ENCODE measurements at places on chromosomes 3 and 15.

DNA sequence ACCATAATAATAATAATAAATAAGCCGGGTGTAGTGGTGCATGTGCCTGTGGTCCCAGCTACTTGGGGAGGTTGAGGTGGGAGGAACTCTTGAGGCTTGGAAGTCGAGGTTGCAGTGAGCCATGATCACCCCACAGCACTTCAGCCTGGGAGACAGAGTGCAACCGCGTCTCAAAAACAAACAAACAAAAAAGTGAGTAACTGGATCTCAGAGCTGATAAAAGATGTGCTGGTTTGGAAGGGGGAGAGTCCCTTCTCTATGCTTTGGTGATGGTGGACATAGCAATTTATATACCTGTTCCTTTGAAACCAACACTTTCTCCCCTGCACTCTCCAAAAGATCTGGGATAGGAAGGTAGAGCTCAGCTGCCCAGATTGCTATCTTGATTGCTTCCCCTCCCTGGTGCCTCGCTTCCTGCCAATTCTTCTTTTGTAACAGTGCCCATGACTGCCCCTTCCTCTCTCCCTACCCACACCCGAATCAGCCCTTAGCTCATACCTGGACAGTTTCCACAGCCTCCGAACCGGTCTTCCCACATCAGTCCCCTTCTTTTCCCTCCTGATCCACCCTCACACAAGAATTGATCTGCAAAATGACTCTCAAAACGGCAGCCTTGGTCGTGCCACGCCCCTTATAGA, 55.1 kb upstream of the UBE2E1 start:
- no peak for DNase-seq

- no peak for DNase-seq
Measured at GRCh38 chr3:28777806-28778475, 429.3 kb upstream of the AZI2 start.

DNA sequence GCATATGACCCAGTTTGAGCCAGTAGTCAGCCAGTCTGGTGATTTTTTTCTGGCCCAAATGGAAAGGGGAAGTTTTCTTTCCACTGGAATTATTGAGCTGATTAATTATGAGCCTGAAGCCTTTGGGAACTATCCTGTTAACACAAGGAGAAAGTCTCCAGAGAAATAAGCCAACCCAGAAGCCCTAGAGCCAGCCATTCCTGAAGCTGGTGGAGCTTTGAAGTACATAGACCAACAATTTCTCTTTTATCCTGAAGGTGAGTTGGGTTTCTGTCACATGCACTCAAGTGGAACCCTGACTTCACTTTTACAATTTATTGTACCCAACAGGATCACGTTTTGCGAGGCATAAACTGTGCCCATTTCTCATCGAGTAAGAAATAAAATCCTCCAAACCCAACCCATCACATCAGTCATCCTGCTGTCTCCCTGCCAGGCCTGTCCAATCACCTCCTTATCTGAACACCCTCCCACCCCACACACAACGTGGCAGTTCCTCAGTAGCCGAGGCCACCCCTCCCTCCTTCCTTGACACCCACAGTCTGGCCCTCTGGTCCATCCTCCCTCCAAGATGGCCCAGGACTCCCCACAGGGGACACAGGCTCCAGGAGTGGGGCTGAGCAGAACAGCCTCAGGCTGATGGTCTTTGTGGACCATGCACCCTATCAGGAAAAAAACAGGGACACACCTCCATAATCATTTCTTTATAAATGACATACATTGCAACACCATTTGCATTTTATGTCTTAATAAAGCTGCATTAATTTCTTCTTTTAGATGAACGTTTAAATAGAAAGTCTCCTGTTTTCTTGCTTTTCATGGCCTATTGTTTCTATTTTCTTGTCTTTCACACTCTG, 55.7 kb upstream of the GATA2 start:
- no peak for DNase-seq

GRCh38 chr3:140509534-140509933, 168.3 kb upstream of the TRIM42 start:
- no peak for DNase-seq

DNA sequence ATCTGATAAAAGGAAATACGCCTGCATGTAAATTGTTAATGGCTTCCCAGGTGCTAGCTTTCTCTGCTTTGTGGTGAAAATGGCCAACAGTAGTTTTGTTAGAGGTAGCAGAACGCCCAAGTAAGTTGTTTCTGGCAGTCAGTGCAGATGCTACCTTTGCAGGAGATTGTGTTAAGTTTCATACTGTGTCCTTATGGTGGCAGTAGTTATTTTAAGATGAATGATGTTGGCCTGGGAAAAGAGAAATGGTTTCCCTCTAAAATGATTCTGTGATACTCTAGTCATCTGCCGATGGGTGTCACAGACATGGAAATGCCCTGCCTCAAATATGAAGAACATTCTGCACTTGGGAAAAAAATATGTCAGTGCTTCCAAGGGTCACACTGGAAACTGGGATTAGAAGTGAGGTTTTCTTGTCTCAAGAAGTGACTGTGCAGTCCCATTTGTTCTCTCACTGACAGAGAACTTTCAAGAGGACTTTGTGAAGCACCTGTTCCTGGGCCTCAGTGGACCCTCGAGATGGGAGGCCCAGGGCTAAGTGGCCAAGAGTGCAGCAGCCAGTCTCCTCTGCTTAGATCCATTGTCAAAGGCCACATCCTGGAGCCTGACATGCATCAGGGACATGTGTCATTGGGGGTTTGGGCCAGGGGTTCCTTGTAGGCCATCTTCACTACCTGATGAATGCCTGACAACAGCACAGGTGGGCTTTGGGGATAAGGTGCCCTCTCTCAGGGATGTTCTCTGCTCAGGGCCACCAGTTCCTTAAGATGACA, 393.3 kb downstream of the CACNA2D3 start:
- no peak for DNase-seq

DNA sequence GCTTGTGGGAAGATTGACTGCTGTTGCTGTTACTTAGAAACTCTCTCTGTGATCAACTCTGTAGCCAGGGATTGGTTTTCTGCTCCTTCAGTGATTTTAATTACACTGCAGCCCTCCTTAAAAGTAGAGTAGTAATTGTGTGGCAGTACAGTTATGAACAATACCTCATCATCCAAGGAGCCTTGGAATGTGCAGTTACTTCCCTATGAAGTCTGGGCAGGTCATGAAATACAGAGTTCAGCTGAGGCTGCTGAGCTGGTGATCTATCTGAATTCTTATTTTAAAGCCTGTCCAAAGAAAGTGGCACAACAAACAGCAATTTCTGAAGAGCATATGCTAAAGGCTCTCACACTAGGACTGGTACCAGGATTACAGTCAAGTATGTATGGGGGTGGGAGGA, 37.4 kb upstream of the MRPL3 start:
- DNase-seq: no peak

GRCh38 chr3:195013411-195014361, 257.3 kb downstream of the XXYLT1 start:
- no peak for DNase-seq

- DNase-seq: no peak
Measured at GRCh38 chr3:71456156-71456555, 127.4 kb downstream of the FOXP1 start.

- DNase-seq: no peak
Measured at GRCh38 chr15:83210619-83211018, 3.0 kb upstream of the HDGFL3 start.

DNA sequence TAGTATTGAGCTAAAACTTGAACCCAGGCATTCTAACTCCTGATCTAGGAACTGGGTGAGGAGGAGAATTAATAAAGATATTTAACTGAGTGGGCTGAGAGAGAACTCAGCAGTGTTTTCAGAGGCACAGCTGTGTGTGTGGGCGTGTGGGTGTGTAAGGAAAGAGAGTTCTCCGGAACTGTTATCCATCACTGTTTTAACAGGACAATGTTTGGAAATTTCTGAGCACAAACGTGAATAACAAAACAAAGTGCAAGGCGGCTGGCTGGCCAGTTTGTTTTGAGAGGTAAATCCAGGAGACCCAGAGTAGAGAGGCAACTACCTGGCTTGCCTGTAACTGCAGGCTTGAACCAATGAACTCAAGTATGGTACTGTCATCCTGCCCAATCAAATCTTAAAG, 5.0 kb upstream of the PTPN9 start:
- DNase-seq: no peak

Measured in activated T-helper 9 cell treated with anti-CD3 and anti-CD28 coated beads, Interleukin-2, amount 50 U/mL, for 16 hours (primary cell).